ENCODE measurements at places on chromosomes 1 and 21. TPM values are rescaled to one million over a fixed set of nuclear protein-coding genes. Genes with fewer than 3 reads are reported as not detected.

GRCh38 chr1:117633423-117633822 lies 27.6 kb downstream of the TENT5C start:
- DNase-seq, result peak; percentile 60

TXNIP gene
- 692 TPM for total RNA-seq

CD101 gene
- 1.5 TPM for total RNA-seq

DNA sequence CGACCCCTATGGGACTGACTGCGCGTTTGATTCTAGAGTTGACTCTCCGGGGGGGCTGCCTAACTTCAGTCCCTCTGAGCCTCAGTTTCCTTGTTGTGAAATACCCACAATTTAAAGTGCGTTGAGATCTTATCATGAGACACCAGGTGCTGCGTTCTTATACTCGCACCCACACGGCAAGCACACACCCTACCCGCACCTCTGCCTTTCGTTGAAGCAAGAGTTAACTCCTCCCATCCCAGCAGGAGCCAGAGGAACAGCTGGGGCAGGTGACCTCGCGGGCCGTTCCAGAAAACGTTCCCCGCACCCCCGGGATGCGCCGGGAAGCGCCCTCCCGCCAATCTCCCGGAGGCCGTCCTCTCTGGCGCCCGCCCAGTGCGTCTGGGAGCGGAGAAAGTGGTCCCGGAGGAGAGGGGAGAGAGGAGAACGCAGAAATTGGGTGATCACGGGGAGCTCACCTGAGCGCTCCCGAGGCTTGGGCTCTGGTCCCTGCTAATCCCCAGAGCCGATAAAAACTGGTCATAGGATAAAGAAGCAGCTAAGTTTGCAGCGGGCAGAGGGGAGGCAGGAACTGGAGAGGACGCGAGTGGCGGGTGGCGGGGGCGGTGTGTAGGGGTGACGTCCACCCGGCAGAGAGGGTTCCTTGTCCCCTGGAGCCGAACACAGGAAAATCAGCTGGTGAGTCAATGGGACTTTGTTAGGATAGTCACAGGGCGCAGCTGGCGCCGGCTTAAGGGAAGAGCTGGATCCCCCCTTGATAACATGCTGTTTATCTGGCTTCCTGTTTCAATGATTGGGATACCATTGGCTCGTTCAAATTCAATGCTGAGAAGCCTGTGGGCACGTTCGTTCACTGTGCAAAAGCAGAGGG lies 869 bp downstream of the NAV1 start:
- DNase-seq, result no peak

MNDA gene
- 23.8 TPM for total RNA-seq

GRCh38 chr1:119682141-119682540 lies 29.6 kb upstream of the PHGDH start:
- DNase-seq, result no peak

DNA sequence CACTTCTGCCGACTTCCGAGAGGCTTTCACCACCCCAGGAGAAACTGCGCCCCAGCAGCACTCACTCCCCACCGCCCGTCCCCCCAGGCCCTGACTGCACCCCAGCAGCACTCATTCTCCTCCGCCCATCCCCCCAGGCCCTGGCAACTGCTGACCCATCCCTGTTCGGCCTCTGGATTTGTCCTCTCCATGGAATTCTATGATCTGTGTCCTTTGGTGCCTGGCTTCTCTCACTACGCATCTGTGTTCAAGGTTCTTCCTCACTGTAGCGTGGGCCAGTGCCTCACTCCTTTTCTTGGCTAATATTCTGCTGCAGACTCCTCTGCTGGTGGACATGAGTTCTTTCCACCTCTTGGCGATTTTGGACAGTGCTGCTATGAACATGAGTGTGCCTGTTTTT lies 121.8 kb upstream of the ARHGEF16 start:
- no peak for DNase-seq

NECTIN4 gene
- total RNA-seq, result not detected

HSPB7 gene
- total RNA-seq, result 342 TPM

GRCh38 chr1:63318201-63318979 lies 4.0 kb upstream of the FOXD3 start:
- DNase-seq, result no peak

ST7L gene
- 17.9 TPM for total RNA-seq

GRCh38 chr1:116454940-116455339 lies 81.9 kb downstream of the ATP1A1 start:
- DNase-seq, result no peak

GRCh38 chr1:8096105-8097011 lies 70.2 kb upstream of the ERRFI1 start:
- no peak for DNase-seq

GRCh38 chr1:42940851-42941639 lies 17.6 kb downstream of the SLC2A1 start:
- DNase-seq, result no peak

GRCh38 chr1:174965362-174966007 lies 34.3 kb upstream of the CACYBP start:
- DNase-seq, result no peak

GRCh38 chr1:192167911-192168700 lies 9.8 kb downstream of the RGS18 start:
- DNase-seq, result no peak

DNA sequence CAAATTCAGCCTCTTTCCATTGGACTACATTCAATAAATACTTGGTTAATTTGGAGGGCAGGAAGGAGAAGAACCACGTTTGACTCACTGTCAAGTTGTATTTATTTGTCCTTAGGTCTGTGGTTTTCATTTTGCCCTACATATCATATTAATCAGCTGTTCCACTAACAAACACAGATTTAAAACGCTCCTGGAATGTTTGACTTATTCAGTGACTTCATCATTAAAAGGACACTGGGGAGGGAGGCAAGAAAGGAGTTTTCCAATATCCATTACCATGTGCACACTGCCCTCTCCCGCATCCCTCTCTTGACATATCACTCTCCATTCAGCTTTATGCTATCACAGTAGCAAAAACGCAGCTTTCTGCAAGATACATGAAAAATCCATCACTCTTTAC lies 98.2 kb upstream of the C1orf87 start:
- no peak for DNase-seq

DNA sequence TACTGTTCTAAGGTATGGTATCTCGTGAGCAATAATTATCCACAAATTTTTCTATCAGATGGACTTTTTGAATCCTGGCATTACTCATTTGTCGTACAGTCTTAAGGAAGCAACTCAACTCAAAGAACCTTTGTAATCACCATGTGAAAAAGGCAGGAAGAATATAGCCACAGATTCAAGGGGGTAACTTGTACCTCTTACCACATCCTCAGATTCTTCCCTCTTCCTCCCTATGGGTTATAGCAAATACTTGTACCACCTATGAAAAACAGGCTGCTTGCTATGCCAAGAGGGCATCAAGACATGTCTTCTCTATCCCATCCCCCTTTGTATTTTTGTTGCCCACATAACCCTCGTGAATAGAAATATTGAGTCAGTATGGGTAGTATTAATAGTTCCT lies 616.6 kb upstream of the USP24 start:
- no peak for DNase-seq

DNA sequence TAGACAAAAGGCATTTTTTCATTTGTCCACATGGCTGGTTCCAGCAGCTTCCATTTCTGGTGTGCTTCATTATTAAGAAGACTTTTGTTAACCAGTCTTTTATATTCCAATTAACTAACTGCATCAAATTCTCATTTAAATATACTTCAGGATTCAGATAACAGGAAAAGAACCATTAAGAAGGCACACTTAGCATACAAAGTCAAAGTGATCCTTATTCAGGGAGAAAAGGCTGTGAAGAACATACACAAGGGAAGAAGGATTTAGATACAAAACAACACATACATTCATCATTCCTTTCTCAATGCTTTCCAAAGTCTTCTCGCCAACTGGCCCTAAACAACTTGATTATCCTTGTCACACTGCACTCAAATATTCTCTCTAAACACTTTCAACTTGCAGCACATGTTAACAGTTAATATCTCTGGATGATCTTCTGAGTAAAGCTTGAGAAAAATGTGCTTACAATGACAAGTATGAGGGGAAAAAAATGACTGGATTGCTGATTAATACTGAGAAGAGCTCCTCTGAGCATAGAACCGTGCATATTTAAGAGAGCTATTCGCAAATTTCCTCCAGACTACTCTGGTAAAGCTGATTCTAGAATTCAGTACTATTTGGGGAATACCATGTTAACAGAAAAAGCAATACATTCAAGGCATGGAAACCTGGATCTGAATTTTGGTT lies 225.2 kb upstream of the TNR start:
- no peak for DNase-seq

GRCh38 chr1:82598812-82599211 lies 798.1 kb downstream of the ADGRL2 start:
- no peak for DNase-seq
